ENCODE measurements at places on chromosomes 11 and 22. TPM values are rescaled to one million over a fixed set of nuclear protein-coding genes. Genes with fewer than 3 reads are reported as not detected.

The UBQLN3 gene
- 0.23 TPM for total RNA-seq

GRCh38 chr22:45692549-45692948 lies 20.9 kb downstream of the ATXN10 start:
- peak; percentile 31 for ATAC-seq

DNA sequence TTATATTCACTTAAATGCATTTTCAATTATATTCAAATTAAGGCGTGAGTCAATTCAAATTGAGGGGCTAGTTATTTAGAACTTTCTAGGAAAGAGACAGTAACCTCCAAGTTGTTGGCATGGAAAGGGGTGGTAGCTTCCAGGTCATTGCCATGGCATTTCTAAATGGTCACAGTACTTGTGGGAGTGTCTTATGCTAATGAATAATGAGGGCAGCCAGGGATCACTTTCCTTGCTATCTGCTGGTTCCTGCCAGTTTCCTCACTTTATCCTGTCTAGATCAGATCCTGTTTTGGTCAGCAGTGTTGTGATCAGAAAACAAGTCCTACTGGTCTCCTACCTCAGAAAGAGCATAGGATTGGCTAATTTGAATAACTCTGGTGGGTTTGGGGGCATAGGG lies 21.8 kb upstream of the RNASEH2C start:
- ATAC-seq, result no peak

DNA sequence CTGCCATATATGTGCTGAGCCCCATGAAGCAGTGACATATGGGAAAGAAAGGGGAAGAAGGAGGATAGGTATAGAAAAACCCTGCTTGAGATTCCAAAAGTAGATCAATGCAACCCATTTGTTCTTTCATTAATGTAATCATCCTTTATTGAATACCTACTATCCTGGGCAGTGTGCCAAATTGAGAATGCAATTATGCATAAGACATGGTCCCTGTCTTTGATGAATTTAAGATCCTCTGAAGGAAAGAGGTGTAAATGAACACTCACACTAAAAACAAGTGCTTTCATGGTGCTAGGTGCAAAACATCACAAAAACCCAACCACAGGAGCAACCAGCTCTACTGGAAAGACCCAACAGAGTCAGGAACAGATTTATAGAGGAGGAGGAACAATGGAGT lies 29.7 kb downstream of the FLI1 start:
- no peak for ATAC-seq

DNA sequence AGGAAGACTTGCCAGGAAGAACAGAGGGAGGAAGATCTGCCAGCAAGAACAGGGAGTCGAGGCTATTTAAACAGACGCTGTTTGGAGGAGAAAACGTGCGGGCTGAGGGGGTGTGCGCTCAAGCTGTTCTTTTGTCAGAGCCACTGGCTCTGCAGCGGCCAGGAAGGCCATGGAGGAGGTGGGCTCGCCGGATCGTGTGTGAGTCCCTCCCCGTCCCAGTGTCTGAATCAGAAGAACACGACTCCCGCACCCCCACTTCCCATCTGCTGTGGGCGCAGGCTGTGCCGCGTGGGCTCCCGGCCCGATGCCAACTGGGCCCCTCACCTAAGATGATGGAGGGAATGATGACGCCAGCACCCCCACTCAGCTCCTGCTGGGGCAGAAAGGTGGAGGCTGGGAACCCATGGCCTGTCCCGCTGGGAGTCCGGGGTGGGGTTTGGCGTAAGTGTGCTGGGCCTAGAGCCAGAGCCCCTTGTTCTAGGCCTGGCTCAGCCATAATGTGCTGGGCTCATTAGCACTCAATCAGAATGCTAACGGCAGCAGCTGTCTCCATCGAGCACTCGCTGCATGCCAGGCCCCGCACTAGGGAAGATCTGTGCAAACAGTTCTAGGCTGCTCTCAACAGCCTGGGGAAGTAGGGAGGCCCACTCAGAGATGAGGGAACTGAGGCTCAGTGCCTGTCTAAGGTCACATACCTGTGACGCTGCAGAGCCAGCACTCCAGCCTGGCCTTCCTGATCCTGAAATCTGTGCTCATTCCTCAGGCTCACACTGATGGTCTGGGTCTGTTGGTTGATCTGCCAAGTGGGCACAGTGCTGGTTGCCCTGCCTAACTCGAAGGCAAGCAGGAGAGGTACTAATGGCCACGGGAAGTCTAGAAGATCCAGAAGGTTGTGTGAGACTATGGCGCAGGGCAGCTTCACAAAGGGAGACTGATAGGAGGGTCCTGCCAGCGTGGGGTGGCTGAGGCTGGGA lies 11.5 kb downstream of the NPTXR start:
- no peak for ATAC-seq

GRCh38 chr22:37991731-37992442 lies 7.5 kb upstream of the SOX10 start:
- peak; percentile 39 for ATAC-seq

DNA sequence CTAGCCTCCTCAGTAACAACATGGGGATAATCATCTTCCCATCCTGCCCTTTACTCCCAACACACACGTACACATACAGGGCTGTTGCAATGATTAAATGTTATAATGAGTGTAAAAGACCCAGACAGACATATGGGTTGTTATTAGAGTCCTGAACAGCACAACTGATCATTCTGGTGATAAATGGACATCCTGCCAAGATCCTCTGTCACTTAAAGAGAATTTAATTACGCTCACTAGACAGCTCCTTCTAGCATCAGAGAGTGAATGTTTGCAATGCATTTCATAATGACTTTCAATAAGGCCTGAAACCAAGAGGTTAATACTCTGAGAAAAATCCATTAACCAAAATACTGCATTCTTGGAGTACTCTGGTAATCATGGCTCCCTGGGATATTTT lies 115.8 kb downstream of the KCNC1 start:
- peak; percentile 9 for ATAC-seq

- no peak for ATAC-seq
Measured at GRCh38 chr22:20771918-20772625, 1.8 kb upstream of the SERPIND1 start.

GRCh38 chr11:132987936-132988335 lies 544.4 kb downstream of the OPCML start:
- ATAC-seq, result no peak

- ATAC-seq, result no peak
Measured at GRCh38 chr11:75946531-75947530, 131.8 kb downstream of the UVRAG start.

- ATAC-seq, result no peak
Measured at GRCh38 chr11:133896642-133897330, 51.5 kb upstream of the SPATA19 start.

GRCh38 chr11:67664213-67664585 lies 10.2 kb downstream of the ALDH3B2 start:
- no peak for ATAC-seq

DNA sequence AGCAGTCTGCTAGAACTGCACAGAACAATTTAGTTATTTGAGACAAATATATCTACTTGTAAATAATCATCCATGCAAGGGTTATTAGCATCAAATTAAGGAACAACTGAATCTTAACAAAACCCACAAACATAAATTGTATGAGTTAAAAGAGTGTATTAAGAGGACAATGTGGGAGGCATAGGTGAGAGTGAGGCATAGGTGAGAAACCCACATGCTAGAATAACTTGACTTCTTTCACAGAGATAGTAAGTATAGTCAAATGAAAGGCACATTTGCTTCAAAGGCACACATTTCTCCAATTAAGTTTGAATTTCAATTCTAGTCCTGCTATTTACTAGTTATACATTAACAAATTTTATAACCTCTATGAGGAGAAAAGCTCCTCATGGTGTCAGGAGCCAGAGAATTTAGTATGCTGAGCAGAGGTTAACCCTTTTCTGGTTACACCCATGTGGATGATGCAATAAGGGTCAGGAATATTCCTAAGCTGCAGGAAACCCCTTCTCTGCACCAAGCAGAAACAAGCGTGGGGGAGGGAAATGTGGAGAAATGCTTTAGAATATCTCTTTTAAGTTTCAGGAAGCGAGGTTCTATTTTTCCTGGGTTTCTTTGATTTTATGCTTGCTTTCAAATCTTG lies 264.2 kb downstream of the GRM5 start:
- peak; percentile 60 for ATAC-seq

GRCh38 chr11:111785886-111786412 lies 19.8 kb upstream of the PPP2R1B start:
- ATAC-seq, result no peak
